HCEC 1CT (cell line): ENCODE measurements at places on chromosomes 13 and 19.
A peak's percentile ranks its signal among the peaks of the same experiment; 100 is the strongest.

GRCh38 chr13:79589603-79590393 is 108.8 kb downstream of the NDFIP2 start:
- DNase-seq, result peak; percentile 28

GRCh38 chr19:19105365-19106055 is 32.8 kb downstream of the TMEM161A start:
- peak; percentile 40 for DNase-seq

GRCh38 chr13:57633950-57634838 is 2.6 kb downstream of the PCDH17 start:
- DNase-seq, result no peak

DNA sequence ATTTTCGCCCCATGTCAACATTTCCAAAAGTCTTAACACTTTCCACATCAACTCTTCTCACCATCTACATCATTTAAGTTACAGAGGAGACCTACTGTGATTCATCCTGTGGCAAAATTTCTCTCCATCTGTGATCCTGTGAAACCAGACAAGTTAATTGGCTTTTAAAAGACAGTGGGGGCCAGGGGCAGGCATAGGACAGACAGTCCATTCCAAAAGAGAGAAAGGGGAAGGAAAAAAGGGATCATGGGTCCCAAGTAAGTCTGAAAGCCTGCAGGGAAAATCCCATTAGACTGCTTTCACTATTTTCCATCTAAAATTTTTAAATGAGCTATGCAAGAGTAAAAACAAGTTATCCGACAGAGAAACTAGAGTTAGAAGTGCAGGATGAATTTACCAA is 121.0 kb downstream of the MRPL57 start:
- no peak for DNase-seq

DNA sequence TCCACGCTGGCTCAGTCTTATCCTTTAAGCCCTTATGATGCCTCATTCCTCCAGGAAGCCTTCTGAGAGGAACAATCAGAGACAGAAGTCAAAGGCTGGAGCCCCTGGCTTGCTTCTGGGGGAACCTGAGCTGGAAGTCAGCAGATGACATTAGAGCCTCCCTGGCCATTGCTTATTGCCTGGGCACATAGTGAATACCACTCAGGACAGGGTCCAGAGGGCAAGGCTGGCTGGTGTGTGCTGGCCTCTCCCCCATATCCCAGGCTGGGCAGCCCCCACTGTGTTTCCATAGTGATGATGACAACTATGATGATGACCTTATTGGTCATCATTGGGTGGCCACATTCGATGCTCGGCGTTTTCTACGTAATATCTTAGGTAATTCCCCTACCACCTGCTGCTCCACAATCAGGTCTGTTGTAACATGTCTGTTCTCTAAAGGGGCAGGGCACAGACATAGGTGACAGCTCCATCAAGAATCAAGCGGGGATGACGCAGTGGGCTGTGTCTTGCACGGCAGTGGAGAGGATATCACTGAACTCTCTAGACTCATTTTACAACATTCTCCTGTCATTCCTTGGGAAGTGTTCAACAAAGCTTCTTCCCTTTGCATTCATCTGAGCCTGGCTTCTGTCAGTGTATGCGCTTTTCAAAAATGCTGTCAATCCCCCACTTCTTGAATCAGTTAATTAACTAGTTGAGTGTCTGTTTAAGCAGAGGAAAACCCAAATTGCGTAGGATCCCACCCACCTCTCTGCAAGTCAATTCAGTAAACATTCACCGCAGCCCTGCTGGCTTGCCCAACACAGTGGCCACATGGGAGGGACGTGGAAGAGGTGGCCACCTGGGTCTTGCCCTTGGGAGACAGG is 89.4 kb upstream of the TSHZ3 start:
- no peak for DNase-seq
